ENCODE measurements at places on chromosomes 3 and 15.

- no peak for DNase-seq
These were observed 1043.6 kb downstream of the DIPK2A start for GRCh38 chr3:145015253-145015652.

- DNase-seq, result no peak
These were observed 22.7 kb upstream of the DOCK3 start for GRCh38 chr3:50651920-50652529.

DNA sequence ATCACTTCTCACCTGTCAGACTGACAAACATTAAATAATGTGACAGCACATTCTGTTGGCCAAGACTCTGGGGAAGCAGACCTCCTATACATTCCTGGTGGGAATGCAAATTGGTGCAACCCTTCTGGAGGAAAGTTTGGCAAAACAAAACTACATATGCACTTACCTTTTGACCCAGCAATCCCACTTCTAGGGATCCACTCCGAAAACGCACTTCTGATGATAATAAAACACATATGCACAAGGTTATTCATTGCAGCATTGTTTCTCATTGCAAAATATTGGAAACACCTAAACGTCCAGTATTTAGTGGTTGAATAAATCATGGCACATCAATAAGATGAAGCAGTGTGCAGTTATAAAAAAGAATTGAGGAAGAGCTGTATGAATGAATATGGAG is 145.5 kb upstream of the ABHD17C start:
- no peak for DNase-seq

GRCh38 chr15:90239371-90239770 is 5.4 kb downstream of the GDPGP1 start:
- no peak for DNase-seq

DNA sequence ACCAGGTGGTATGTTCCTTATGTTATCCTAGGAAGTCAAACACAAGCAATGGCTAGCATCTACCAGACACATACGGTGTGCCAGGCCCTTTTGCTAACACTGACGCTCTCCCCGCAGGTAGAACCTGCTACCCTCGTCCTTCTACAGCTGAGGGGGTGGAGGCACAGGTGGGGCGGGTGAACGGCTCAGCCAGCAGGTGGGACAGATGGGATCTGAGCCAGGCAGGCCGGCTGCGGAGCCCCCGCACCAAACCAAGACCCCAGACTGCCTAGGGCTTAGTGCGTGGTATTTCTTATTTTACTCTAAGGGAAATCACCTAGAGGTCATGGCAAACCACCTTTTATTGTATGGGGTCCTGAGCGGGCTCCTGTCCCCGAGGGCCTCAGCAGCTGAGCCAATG is 53.9 kb upstream of the PCSK6 start:
- DNase-seq, result no peak

- DNase-seq, result no peak
These were observed 32.8 kb upstream of the RASA2 start for GRCh38 chr3:141454054-141454453.

- no peak for DNase-seq
These were observed 961 bp upstream of the ABHD2 start for GRCh38 chr15:89087161-89087829.

DNA sequence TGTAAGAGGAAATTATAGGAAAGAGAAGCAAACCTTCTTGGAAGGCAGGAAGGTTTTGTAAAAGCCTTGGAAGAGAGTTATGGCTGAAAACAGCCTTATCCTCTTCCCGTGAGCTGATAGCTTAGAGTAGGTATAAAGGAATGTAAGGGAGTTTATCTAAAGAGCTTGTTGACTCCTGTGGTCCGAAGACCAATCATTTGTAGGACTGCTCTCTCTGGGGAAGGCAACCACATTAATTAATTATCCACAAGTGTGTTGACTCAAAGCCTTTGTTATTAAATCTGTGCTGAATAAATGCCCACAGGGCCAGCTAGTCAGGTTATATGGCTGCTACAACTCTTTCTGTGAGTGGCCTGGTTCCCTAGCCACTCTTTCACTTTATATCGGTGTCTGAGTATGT is 452.1 kb upstream of the RASGRP1 start:
- DNase-seq, result no peak

GRCh38 chr3:182568876-182569275 is 224.4 kb upstream of the ATP11B start:
- no peak for DNase-seq

DNA sequence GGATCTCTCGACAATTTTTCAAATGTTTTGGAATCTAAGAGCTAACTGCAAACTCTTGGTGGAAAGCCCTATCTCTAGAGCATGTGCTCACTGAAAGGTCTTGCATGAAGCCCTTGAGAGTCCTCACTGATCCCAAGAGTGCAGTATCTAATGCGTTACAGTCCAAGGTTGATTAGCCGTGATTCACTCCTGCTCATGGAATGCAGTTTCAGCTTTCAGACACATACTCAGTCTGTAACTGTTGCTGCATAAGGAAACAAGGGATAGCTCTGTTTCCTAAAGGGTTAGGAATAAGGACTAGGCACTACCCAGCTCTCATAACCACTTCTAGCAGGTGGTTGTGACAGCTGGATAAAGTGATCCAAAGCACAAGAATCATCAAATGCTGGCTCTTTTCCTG is 687.4 kb upstream of the CFAP20DC start:
- no peak for DNase-seq

GRCh38 chr3:98540346-98540745 is 8.6 kb downstream of the GPR15 start:
- no peak for DNase-seq

All from NCI-H2171 (cell line).